ENCODE measurements at places on chromosomes 4 and X. TPM values are rescaled to one million over a fixed set of nuclear protein-coding genes. Genes with fewer than 3 reads are reported as not detected.

SPATA4 gene
- 0.13 TPM for total RNA-seq

GPRASP1 gene
- 11.7 TPM for total RNA-seq

ENPEP gene
- 15.3 TPM for total RNA-seq

GUF1 gene
- 16.8 TPM for total RNA-seq

KIAA0232 gene
- total RNA-seq: 16.9 TPM

PCDH19 gene
- 1.9 TPM for total RNA-seq

FAM149A gene
- total RNA-seq: 9.4 TPM

ARHGAP6 gene
- 7.8 TPM for total RNA-seq

ELOVL6 gene
- total RNA-seq: 4.8 TPM

CNKSR2 gene
- 3.8 TPM for total RNA-seq

NEUROG2 gene
- total RNA-seq: not detected

MND1 gene
- total RNA-seq: 5.9 TPM

GRPEL1 gene
- total RNA-seq: 27.7 TPM

EVC2 gene
- 6.3 TPM for total RNA-seq

CENPI gene
- total RNA-seq: 6.6 TPM

HOPX gene
- total RNA-seq: 18.5 TPM

TMSB15A gene
- 16.0 TPM for total RNA-seq

SHROOM4 gene
- total RNA-seq: 6.8 TPM

ANTXR2 gene
- 82.2 TPM for total RNA-seq

PDGFRA gene
- 100 TPM for total RNA-seq

GAGE12F gene
- not detected for total RNA-seq

ZCCHC18 gene
- total RNA-seq: 2.3 TPM

XAGE3 gene
- total RNA-seq: 0.18 TPM

SOD3 gene
- 9.1 TPM for total RNA-seq

NSD2 gene
- 43.2 TPM for total RNA-seq

SORBS2 gene
- total RNA-seq: 17.7 TPM

SPP1 gene
- 238 TPM for total RNA-seq

NEXMIF gene
- 1.5 TPM for total RNA-seq

TMEM255A gene
- total RNA-seq: 3.3 TPM

MAGEA4 gene
- total RNA-seq: not detected

All from muscle of leg (tissue), 16 donors.